H4 (cell line): ENCODE measurements at places on chromosomes 2 and 18.
A peak's percentile ranks its signal among the peaks of the same experiment; 100 is the strongest.

DNA sequence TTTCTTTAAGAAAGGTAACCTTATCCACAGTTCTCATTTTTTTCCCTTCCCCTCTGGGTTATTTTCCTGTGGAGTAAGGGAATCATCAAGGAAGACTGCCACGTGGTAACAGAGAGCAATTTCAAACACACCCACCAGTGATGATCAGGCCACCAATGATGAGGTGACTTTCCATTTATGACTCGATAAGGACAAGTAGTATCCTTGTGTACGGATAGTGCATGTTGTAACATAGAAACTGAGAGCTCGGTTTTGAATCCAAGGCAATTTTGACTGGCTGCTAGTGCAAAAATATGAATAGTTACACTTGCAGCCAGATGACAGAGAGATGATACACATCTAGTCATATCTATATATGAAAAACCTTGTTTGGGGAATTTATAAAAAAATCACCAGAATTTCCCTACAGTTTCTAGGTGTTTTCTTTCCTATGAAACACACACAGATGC lies 143.6 kb upstream of the TCF4 start:
- DNase-seq, result peak; percentile 10

DNA sequence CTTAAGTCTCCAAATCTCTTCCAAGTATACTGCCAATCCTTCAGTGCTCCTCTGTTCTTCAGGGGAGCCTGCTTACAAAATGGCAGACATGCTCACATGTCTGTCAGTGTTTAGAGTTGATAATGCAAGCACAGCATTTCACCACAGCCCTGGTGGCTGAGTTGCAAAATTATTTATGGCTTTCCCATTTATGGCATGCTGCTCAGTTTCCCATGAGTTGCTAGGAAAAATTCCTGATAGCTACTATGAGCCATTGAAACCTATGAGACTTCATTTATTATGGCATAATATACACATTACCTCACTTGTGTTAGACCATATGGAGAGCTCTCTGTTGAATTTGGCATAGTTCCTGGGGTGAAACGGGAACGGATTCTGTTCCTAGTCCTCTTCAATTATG lies 448.7 kb upstream of the TCF4 start:
- DNase-seq, result no peak

DNA sequence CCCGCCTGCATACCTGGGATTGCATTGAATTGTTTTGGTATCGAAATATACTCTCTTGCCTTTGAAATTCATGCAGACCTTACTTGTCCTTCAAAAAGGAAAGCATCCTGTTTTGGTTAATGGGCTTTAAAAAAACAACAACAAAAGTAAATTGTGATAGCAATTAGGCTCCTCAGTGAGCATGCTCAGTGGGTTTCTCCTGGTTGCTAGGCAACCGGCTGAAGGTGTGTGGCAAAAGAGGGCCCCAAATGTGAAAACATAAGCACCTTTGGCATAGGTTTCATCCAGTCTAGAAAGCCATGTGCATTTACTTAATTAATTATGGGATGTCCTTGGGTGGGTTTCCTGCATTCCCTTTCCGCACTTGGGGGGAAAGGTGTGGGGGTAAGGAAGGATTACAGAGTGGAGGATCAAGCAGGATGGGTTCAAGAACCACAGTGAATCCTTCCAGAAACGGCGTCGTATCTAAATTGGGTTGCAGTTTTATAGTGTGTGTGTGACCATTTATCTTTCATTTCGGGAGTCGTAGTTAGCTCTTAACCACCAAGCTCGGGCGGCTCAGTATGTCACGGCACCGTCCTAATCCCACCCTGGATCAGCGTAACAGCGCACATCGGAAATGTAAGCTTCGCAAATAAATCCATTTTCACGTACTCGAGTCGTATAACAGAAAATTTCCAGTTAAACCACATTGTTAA lies 274.9 kb upstream of the TCF4 start:
- no peak for DNase-seq

DNA sequence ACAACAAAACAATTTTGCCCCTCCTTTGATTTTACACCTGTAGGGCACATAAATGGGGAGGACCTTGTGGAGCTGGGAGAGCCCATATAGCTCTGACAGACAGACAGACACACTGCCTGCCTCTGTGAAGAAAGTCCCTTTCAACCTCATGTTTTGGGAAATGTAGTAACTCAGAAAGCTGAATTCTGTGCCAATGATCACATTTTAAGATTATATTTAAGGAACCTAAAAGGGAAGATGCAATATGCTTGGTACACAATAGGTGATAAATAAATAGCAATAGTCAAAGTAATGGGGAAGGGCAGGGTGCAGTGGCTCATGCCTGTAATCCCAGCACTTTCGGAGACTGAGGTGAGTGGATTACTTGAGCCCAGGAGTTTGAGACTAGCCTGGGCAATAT lies 446.4 kb upstream of the ID2 start:
- no peak for DNase-seq

- no peak for DNase-seq
These were observed 378.3 kb upstream of the SALL3 start for GRCh38 chr18:78601349-78601748.

- no peak for DNase-seq
These were observed 4.4 kb upstream of the FARP2 start for GRCh38 chr2:241351640-241352031.

- no peak for DNase-seq
These were observed 42.6 kb downstream of the SESTD1 start for GRCh38 chr2:179222076-179222475.

- DNase-seq, result no peak
These were observed at the start of gene HOXD11 for GRCh38 chr2:176106581-176107539. TSS of gene HOXD11 (plus strand) at chr2:176107280. CDS start at chr2:176107356, 76 bp downstream.

GRCh38 chr18:31490387-31490786 lies 7.6 kb upstream of the DSG2 start:
- DNase-seq, result no peak

DNA sequence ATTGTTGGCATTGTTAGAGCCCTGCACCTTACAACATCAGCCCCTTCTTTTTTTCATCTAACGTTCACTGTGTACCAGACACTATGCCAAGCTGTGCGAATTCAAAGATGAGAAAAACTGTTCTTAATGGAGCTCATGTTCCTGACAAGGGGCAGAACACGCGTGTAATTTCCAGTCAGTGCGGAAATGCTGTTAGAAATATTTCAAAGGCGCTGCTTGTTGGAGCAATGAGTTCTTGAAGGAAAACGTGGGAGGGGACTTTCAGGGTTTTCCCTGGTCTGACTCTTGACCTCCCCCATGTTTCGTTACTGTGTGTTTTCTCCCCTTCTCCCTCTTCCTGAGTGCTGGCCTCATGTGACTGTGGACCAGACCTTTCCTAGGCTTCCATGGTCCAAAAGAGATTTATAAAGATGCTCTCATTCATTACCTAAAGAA lies 1.5 kb downstream of the MTHFD2 start:
- DNase-seq, result no peak

DNA sequence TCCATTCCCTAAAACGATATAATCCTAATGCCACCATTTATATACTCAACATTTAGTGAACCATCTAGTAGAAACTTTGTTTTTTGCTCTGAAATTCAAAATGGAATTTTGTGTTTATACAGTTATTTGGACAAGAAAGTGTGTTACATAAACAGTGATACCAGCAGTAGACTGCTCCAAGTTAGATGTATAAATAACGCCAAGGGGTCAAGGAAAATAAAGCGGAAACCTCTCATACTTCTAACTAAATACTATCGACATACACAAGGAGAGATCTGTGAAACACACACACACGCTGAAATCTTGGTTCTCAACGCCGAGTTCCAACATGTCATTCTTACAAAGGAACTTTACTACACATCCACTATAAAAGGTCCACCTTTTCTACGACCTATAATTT lies 1.2 kb downstream of the TXNL1 start:
- no peak for DNase-seq

- DNase-seq, result peak; percentile 75
These were observed 42.4 kb downstream of the THUMPD2 start for GRCh38 chr2:39736640-39737039.

GRCh38 chr2:222302178-222303018 lies 3.6 kb upstream of the PAX3 start:
- DNase-seq, result no peak
